ENCODE measurements at places on chromosomes 12 and 14. TPM values are rescaled to one million over a fixed set of nuclear protein-coding genes. Genes with fewer than 3 reads are reported as not detected.

GRCh38 chr12:121857322-121858246 lies 1.1 kb downstream of the HPD start:
- H3K36me3 ChIP-seq: no peaks in the 10 kb centered on the region
- DNase-seq: no peak
- H3K27me3 ChIP-seq: no peaks in the 10 kb centered on the region
- H3K4me3 ChIP-seq: no peak overlapping the region
- H3K27ac ChIP-seq: no peak overlapping the region

DNA sequence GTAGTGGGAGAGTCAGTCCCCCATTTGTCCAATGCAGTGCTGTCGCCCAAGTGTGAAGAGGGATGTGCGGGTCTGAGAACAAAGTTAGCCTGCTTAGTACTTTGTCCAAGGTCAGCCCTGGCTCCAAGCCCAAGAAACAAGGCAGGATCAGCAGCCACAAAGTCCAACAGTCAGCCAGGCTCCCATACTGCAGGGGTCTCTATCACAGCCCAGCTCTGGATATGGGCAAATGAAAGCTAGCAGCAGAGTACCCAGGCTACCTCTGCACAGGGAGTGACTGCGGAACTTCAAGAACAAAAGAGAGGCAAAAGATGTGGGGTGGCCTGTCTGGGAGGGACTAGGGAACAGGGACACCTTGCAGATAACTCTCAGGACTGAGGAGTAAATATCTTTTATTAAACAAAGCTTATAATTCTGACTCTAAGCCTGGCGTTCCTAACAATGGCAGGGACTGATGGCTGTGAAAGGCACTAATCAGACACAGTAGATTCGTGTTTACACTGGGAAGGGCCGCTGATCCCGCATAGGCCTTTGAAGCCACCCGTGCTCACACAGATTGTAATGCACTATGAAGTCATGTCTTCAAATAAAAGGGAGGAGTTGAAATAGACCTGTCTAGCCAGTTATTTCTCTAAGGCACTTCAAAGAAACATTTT lies 91.0 kb upstream of the EEA1 start:
- no peak overlapping the region for H3K27ac ChIP-seq
- H3K36me3 ChIP-seq: no peaks in the 10 kb centered on the region
- no peaks in the 10 kb centered on the region for H3K27me3 ChIP-seq
- H3K4me3 ChIP-seq: no peak overlapping the region
- H3K4me1 ChIP-seq: no peaks in the 10 kb centered on the region
- no peak for DNase-seq

- H3K4me1 ChIP-seq: no peaks in the 10 kb centered on the region
- H3K27ac ChIP-seq: no peak overlapping the region
- H3K27me3 ChIP-seq: no peaks in the 10 kb centered on the region
Measured at GRCh38 chr14:50883827-50884197, 12.0 kb downstream of the ABHD12B start.

DNA sequence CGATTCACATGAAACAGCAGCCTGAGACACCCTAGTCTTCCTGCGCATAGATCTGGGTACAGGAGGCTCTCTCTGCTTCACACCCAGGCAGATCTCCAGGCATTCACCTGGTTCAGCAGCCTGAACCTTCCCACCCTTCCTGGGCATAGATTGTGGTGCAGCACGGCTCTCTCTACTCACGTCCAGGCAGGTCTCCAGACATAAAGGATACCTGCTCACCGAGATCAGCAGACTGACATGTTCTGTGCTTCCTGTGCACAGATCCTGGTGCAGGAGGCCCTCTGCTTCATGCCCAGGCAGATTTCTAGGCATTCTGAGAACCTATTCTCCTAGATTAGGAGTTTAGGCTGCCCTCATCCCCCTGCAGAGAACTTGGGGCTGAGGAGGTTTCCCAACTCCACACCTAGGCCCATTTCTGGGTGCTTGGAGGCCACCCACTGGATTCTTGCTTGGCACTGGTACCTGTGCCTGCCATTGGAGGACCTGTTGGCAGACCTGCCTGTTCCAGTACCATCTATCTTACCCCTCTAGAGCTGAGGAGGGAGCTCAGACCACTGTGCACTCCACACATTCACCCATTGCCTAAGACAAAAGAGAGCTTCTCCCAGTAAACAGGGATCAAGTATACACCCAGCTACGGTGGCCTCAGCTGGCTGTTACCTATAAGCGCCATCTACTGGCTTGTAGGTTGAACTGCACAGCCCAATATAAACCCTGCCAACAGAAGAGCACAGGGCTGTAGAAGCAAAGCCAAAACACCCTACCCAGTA lies 28.0 kb upstream of the GARIN6 start:
- DNase-seq: peak; percentile 92
- H3K36me3 ChIP-seq: no peaks in the 10 kb centered on the region
- peak overlapping the region; percentile 83 for H3K27ac ChIP-seq
- peak overlapping the region; percentile 25 for H3K4me3 ChIP-seq
- H3K27me3 ChIP-seq: no peaks in the 10 kb centered on the region

GRCh38 chr14:22095860-22096513 lies 422.4 kb upstream of the OR4E1 start:
- no peaks in the 10 kb centered on the region for H3K27me3 ChIP-seq
- no peak for DNase-seq
- no peaks in the 10 kb centered on the region for H3K36me3 ChIP-seq
- H3K4me3 ChIP-seq: no peak overlapping the region

DNA sequence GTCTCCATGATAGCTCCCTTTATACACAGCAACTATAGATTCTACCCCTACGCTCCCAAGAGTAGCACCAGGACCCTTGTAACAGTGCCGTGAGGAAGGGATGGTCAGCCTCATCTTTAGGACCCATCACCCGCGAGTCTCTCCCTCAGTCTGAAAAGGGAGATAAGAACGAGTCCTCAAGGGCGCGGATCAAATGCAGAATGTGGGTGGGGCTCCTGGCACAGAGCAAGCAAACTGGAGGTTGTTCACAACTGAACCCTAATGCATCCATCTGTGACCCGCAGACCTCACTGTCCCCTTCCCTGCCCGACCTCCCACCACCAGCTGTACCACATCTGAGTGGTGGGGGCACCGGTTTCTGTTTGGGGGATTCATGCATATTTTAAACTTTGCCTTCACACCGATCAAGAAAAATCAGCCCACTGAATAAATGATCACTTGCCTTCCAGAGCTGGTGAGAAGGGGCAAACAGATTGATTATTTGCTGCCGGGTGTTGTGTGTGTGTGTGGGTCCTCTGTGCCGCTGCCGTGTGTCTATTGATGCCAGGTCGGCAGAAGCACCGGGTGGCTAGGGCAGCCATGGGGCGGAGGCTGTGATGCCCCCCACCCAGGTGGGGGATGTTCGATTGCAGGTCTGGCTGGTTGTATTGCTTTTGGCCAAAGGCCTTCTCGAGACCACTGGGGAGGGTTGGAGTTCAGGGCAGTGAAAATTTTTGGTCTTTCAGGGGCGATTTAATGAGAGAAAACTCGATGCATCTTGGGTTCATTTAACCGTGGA lies 35.7 kb upstream of the BEGAIN start:
- H3K27ac ChIP-seq: no peak overlapping the region
- H3K4me1 ChIP-seq: no peaks in the 10 kb centered on the region
- no peaks in the 10 kb centered on the region for H3K36me3 ChIP-seq
- no peaks in the 10 kb centered on the region for H3K27me3 ChIP-seq

- no peaks in the 10 kb centered on the region for H3K36me3 ChIP-seq
- no peak overlapping the region for H3K4me3 ChIP-seq
- no peak for DNase-seq
- peaks cover 83% of the 10 kb centered on the region for H3K4me1 ChIP-seq
- peak overlapping the region; percentile 89 for H3K27ac ChIP-seq
Measured at GRCh38 chr14:102693006-102693755, 84.1 kb upstream of the TRAF3 start.

GRCh38 chr14:75833326-75834020 lies 148.3 kb downstream of the TGFB3 start:
- no peak overlapping the region for H3K27ac ChIP-seq
- peaks cover 6% of the 10 kb centered on the region for H3K36me3 ChIP-seq
- H3K4me1 ChIP-seq: no peaks in the 10 kb centered on the region
- no peaks in the 10 kb centered on the region for H3K27me3 ChIP-seq

SLC22A17 gene
- not detected for total RNA-seq

SLC7A7 gene
- total RNA-seq: 1.9 TPM

All from Karpas-422 (cell line).